ENCODE measurements at places on chromosomes 7 and 10.

DNA sequence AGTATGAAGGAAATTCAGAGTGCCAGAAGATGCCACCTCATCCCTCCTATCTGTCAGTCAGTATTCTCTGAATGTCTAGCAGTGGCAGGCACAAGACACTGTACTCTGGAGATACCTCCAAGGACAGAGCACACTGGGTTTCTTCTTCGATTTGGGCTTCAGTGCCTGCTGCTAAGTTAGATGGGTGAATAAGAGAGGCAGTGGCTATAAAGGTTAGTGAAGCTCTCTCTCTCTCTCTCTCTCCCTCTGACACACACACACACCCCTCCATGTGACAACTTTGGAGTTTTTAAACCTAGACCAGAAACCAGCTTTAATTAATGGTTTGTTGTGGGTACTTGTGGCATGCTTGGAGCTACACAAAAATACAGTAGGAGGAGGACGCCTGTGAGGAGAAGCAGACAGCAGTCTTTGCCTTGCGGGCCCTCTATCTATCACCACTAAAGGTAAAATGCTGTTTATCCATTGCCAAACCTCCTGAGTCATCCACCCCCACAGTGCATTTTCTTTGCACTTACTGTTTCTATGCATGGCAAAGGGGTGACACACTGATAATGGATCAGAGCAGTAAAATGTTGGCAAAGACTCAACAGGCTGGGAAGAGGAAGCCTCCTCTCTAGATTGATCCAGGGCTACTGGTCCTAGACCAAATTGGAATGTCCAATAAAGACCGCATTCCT is 102.5 kb downstream of the TRIL start:
- DNase-seq = no peak

- DNase-seq = peak; percentile 92
Observed at GRCh38 chr10:97445722-97446639, at the start of the genes EXOSC1 and ZDHHC16. TSS of gene EXOSC1 (minus strand) at chr10:97446006. CDS start at chr10:97445985, 21 bp downstream. TSS of gene ZDHHC16 (plus strand) at chr10:97446175. CDS start at chr10:97451676, 5,501 bp downstream.

DNA sequence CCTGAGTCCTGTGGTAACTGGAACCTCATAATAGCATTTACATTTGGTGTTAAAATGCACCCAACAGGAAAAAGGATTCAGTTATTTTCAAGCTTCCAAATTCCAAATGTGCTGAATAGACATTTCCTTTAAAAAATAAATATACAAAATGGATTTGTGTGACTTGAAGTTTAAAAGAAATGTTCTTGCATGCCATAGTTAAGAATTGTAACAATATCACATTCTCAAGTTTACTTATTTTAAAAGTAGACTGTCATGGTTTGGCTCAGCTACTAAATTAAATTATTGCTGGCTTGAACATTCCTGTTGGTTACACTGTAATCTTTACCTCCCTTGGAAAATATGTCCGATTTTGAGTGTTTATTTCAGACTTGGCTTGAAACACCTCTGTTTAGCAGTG is 31.5 kb downstream of the BICC1 start:
- no peak for DNase-seq

GRCh38 chr10:122140461-122140902 is 130.6 kb upstream of the BTBD16 start:
- no peak for DNase-seq

GRCh38 chr10:48456808-48457761 is 147.8 kb downstream of the ARHGAP22 start:
- peak; percentile 13 for DNase-seq

GRCh38 chr10:29276251-29276850 is 12.5 kb upstream of the LYZL1 start:
- no peak for DNase-seq

DNA sequence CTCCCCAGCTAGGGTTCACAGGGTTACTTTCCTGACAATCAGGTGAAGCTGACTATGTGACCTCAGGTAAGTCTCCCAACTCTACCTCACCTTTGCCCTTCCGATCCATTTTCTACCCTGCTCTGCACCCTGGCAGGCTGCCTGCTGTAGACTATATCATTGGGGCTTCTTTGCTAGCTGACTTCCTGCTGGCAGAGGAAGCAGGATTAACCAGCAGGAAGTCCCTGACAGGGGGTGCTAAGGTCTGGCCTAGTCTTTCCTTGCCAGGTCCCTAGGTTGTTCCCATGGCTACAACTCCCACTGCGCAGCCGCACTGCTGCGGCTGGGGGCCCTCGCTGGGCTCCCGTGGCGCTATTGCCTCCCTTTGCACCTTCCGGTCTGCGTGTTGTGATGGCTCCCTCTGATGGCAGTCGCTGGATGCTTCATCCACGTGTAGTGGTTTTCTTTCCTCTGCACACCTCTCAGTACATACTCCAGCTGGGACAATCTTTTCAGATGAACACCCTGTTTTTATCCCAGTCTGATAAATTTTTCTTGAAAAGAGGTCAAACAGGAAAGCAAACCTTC is 365.9 kb downstream of the REEP3 start:
- DNase-seq = peak; percentile 53

GRCh38 chr7:147771344-147771743 is 819.2 kb upstream of the C7orf33 start:
- no peak for DNase-seq
